Activated CD4-positive, alpha-beta memory T cell treated with anti-CD3 and anti-CD28 coated beads for 36 hours (primary cell): ENCODE measurements at places on chromosomes 11 and 22.

- no peak for DNase-seq
Observed at GRCh38 chr11:124168796-124169195, 14.3 kb upstream of the OR10D3 start.

DNA sequence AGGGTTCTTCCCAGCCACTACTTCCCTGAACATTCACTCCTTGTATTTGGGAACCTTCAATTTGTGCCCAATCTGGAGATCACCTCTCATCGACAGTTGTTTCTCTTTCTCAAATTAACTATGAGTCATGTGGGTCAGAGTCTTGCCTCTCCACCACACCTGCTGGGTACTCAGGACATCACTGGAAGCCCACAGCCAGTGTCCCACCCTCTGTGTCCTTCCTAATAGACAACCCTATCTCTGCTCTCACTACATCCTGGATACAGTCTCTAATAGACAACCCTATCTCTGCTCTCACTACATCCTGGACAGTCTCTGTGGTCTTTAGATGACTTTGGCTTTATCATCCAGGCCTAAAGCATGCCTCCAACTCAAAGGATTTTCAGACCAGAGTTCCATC, 70.1 kb downstream of the ARL14EP start:
- DNase-seq = no peak

DNA sequence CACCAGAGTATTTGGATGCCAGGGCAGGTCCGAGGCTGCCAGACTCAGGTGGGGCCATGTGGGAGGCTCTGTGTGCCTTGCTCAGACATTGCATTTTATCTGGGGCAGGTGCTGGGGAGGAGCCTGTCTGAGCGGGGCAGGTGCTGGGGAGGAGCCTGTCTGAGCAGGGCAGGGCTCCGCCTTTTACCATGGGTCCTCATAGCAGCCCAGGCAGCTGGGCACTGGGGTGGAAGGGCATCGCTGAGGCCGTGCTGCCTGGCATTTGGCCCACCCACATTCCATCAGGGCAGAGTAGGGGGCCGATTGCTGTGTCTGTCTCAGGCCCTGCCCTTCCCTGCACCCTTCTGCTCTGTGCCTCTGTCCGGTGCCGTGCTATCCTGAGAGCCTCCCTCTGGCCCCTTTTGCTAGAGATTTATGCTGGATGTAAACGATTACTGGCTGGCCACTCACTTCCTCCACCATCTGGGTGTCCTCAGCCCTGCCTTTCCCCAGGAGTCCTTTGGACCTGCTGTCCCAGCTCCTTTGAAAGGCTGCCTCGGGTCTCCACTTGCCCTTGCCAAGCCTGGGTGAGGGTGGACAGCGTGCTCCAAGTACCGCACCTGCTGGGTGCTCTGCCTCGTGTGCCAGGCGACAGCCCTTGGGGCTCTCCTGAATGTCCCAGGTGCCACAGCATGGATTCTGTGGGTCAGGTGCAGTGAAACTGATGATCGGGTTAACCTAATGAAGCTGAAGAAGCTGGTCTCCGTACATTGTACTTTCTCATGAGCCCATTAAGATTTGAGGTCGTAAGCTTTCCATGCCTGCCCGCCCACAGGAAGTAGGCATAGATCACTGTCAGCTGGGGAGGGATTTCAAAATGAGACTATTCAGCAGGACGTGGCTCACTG, 281.6 kb downstream of the TBC1D22A start:
- no peak for DNase-seq

- no peak for DNase-seq
Observed at GRCh38 chr11:17703951-17704350, 15.4 kb upstream of the MYOD1 start.

DNA sequence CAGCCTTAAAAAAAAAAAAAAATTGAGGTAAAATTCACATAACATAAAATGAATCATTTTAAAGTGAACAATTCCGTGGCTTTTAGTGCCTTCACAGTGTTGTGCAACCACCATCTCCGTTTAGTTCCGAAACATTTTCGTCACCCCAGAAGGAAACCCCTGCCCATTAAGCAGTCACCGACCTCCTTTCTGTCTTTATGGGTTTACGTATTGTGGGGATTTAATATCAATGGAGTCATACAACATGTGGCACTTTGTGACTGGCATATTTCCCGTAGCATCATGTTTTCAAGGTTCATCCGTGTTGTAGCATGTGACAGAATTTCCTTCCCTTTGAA, 65.5 kb downstream of the BCR start:
- DNase-seq = no peak

- no peak for DNase-seq
Observed at GRCh38 chr11:85027346-85027745, 599.8 kb downstream of the DLG2 start.
